ENCODE measurements at places on chromosomes 2 and 18.
A peak's percentile ranks its signal among the peaks of the same experiment; 100 is the strongest.

- no peak for DNase-seq
Observed at GRCh38 chr2:107986278-107987217, at the start of gene SLC5A7. SLC5A7 (plus strand) TSS chr2:107986524; CDS start chr2:107988156, 1,632 bp downstream.

GRCh38 chr2:238461491-238461890 is 34.8 kb downstream of the ASB1 start:
- DNase-seq: no peak

DNA sequence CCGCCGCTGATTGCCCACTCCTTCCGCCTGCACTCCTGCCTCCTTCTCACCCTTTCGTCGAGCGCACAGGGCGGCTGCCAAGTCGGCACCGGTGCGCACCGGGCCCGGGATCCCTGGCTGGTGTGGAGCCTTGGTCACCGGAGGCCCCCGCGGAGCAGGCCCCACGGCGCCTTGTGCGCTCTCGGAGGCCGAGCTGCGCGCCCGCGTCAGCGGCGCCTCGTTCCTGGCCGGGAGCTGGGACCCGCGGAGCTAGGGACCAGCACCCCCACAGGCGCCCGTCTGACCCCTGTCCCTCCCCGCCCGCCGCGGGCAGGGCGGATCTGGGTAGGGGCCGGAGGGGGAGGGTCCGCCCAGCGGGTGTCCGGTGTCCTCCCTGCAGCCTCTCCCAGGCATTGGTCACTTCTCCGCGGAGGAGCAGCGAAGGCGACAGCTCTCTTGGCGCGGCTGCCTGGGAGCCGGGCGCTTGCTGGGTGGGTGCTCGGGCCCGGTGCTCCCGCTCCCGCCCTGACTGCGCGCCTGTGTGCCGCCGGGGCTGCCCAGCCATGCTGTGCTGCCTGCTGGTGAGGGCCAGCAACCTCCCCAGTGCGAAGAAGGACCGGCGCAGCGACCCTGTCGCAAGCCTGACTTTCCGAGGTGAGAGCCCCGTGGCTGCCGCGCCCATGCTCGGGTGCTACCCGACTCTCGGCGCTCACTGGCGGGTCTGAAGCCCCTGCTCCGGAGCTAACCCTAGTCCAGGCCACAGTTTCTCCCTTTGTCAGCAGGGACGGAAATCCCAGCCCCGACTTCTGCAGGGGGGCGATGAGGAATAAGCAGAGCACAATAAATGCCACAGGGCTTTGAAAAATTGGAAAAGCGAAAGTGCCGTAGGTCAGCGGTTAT is 13.2 kb downstream of the DYSF start:
- DNase-seq: peak; percentile 16

GRCh38 chr18:28831908-28832307 is 655.0 kb upstream of the CDH2 start:
- DNase-seq: no peak

DNA sequence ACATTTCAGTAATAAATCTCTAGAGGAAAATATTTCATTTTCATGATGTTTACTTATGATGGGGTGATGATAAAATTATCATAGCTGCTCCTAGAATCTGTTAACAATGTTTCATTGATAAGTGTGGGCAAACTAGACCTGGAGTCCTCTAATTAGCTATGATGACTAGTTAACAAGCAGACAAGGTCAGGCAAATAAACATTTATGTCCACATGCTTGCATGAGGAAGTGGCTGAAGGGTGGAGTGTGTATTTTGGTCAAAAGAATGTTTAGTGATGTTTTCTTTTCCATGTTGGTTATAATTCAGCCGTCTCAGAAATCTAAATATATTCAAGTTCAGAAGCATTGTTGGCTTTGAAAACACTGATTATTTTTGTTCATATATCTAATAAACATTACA is 99.9 kb upstream of the FN1 start:
- no peak for DNase-seq

DNA sequence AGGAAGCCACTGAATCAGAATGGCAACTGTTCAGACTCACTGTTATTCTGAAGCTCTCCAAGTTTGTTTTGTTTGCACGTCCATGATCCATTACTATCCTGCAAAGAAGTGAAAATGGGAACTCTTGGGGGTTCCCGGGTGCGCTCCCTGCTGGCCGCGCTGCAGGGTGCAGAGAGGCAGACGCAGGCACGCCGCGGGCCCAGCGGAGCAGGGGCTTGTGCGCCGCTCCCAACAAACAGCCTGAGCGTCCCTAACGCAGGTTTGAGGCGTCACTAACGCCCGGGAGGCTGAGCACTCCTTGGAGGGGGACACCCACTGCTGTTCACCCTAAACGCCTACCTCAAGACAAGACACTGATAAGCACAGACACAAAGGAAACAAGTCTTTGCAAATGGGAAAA is 14.3 kb upstream of the PIEZO2 start:
- DNase-seq: peak; percentile 15
